ENCODE measurements at places on chromosomes 1 and 21. TPM values are rescaled to one million over a fixed set of nuclear protein-coding genes. Genes with fewer than 3 reads are reported as not detected.

Gene CD53
- 161 TPM for total RNA-seq

Gene MPC2
- 48.7 TPM for total RNA-seq

GRCh38 chr21:43634618-43635017 is 24.7 kb downstream of the HSF2BP start:
- H3K36me3 ChIP-seq: no peaks in the 10 kb centered on the region
- H3K4me3 ChIP-seq: no peak overlapping the region
- H3K27ac ChIP-seq: no peak overlapping the region

- H3K4me3 ChIP-seq: no peak overlapping the region
- no peak for DNase-seq
- H3K27ac ChIP-seq: no peak overlapping the region
- H3K36me3 ChIP-seq: peaks cover 2% of the 10 kb centered on the region
Measured at GRCh38 chr21:44333509-44334328, 5.5 kb downstream of the CFAP410 start.

GRCh38 chr1:215617979-215618378 is 50.9 kb downstream of the KCTD3 start:
- H3K36me3 ChIP-seq: peaks cover 5% of the 10 kb centered on the region
- no peak overlapping the region for H3K27ac ChIP-seq
- DNase-seq: no peak
- H3K27me3 ChIP-seq: no peaks in the 10 kb centered on the region
- no peak overlapping the region for H3K4me3 ChIP-seq

DNA sequence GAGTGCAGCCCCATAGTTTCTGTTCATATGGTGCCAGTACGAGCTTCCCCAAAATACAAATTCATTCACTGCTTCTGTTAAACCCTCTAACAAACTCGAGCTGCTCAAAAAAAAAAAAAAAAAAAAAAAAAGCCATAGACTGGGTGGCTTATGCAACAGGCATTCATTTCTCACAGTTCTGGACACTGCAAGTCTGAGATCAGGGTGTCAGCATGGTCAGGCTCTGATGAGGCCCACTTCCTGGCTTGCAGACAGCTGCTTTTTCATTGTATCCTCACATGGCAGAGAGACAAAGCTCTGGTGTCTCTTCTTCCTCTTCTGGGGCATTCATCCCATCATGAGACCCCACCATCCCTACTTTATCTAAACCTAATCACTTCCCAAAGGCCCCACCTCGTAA is 121.6 kb downstream of the PTBP2 start:
- no peak overlapping the region for H3K27ac ChIP-seq
- no peaks in the 10 kb centered on the region for H3K4me1 ChIP-seq
- no peaks in the 10 kb centered on the region for H3K36me3 ChIP-seq
- no peaks in the 10 kb centered on the region for H3K27me3 ChIP-seq

DNA sequence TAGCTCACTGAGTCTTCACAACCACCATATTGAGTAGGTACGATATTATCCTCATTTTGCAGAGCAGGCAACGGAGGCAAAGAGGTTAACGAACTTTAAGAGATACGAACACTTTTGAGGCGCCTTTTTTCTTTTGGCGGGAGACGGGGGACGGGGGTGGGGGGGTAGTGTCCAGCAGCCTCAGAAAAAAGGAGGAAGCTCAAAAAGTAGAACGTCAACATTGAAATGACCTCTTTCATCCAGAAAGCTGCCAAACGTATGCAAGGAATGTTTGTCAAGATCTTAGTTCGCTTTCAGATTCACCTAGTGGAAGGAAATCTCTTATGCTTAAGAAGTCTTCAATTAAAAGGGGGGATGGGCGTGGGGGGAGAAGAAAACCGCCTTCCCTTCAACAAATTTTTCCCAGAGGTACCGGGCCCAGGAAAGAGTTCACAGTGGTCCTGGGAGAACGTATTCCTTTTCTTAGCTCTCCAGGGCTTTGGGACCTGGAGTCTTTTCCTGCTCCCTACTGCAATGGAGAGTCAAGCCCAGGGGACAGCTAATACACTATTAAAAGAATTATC is 1.1 kb upstream of the PCAT6 start:
- H3K4me1 ChIP-seq: peaks cover 39% of the 10 kb centered on the region
- no peak overlapping the region for H3K27ac ChIP-seq
- peaks cover 6% of the 10 kb centered on the region for H3K36me3 ChIP-seq
- H3K27me3 ChIP-seq: peaks cover 17% of the 10 kb centered on the region
- DNase-seq: no peak

GRCh38 chr1:33247545-33247944 is 8.7 kb upstream of the ZNF362 start:
- H3K27ac ChIP-seq: no peak overlapping the region
- H3K4me1 ChIP-seq: no peaks in the 10 kb centered on the region
- H3K4me3 ChIP-seq: no peak overlapping the region
- DNase-seq: no peak
